Mesenteric fat pad (tissue), 1 donor: ENCODE measurements at places on chromosomes 3 and 15.

GRCh38 chr3:1007866-1008265 lies 85.0 kb upstream of the CNTN6 start:
- DNase-seq, result no peak

GRCh38 chr15:66721020-66721419 lies 19.0 kb downstream of the SMAD6 start:
- no peak for DNase-seq

DNA sequence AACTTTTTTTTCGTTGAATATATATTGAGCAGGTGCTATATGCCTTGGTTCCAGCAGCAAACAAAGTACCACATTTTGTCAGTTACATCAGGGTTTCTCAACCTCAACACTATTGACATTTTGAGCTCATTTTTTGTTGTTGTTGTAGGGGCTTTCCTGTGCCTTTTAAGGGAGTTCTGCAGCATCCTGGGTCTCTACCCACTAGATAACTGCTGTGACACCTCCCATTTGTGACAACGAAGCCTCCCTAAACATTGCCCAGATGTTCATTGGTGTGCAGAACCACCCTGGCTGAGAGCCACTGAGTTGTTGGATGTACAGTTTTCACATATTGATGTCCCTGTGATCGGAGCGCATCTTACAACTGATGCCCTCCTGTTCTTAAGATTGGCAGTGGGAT lies 382.6 kb downstream of the PTPRG start:
- DNase-seq, result no peak

DNA sequence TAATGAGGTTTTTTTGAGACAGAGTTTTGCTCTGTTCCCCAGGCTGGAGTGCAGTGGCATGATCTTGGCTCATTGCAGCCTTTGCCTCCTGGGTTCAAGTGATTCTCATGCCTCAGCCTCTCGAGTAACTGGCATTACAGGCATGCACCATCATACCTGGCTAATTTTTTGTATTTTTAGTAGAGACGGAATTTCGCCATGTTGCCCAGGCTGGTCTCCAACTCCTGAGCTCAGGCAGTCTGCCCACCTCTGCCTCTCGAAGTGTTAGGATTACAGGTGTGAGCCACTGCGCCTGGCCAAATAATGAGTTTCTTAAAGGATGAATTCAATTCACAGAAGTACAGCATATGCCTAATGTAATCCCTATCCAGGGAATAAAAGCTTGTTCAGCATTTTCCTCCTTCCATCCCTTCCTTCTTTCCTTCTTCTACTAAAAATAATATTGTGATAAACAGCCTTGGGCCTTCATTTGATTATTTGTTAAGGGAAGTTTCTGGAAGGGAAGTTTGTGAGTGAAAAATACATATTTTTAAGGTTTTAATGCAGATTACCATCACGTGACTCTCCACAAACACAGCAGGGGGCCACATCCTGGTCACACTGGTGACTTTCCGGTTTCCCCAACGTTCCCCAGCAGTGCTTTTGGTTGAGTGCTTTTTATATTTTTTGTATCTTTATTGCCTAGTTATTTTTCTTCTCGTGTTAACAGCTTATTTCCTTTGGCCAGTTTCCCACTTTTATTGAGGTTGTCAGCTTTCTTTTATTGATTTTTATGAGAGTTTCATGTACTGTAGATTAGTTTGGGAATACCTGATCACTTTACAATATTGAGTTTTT lies 116.8 kb downstream of the USP13 start:
- DNase-seq, result no peak

DNA sequence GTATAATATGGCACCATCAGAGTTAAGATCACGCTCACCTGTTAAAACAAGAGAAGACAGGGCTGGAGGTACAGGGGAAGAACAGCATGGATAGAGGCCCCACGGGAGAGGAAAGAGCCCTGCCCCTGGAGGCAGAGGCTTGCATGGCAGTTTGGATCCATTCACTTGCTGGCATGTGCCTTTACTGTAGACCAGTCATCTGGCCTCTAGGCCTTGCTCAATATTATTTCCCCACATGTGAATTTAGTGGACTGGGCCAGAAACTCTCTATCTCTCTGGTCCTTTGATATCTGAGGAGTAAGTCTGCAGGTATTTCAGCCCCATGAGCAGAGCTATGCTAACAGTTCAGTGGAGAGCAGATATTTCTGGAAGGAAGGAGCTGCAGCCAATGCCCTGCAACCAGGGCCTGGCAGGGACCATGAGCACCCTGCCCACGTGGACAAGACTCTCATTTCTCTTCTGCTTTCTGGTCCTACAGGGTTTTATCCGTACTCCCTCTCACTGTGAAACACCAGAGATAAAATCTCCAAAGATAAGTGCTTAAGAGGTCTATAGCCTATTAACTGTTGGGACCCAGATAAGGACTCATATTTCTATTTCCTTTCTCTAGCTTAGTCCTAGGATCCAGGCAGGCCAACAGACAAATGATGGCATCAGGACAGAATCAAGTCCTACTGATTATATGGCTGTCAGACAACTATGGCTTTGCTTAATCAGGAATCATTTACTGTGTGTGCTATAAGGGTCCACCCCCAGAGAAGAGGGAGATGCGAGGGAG lies 65.0 kb downstream of the CLDN11 start:
- DNase-seq, result no peak

DNA sequence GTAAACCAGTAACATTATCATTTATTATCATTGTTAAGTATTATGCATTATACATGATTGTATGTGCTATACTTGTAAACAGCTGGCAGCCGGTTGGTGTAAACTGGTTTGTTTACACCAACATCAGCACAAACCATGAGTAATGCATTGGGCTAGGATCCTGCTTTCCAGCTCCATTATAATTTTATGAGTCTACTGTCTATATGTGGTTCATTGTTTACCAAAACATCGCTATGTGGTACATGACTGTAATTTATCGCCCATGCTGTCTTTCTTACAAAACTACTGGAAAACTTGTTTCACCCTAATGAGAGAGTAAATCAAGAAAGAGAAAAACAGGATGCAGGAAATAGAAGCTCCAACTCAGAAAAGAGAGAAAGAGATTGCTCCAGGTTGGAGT lies 224.8 kb upstream of the CBLB start:
- no peak for DNase-seq

DNA sequence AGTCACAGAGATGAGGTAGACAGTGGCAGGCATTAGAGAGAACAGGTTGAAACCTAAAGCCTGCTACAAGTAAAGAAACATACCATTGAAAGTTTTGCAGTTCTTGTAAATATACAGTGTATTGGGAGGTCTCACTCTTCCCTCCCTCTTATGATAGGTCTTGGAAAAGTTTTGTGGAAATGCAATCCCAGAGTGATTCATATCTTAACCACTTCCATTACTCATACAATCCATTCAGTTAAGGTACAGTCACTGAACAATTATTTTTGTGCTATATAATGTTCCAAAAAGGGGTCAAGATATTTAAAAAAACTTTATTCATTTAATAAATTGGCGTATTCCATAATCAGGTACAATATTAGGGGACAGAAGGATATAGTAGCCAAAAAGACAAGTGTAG lies 737.7 kb upstream of the ALCAM start:
- no peak for DNase-seq

GRCh38 chr3:130941793-130942192 lies 47.9 kb downstream of the ATP2C1 start:
- DNase-seq, result no peak

- no peak for DNase-seq
These were observed 168.4 kb downstream of the MEGF11 start for GRCh38 chr15:66085128-66085527.

DNA sequence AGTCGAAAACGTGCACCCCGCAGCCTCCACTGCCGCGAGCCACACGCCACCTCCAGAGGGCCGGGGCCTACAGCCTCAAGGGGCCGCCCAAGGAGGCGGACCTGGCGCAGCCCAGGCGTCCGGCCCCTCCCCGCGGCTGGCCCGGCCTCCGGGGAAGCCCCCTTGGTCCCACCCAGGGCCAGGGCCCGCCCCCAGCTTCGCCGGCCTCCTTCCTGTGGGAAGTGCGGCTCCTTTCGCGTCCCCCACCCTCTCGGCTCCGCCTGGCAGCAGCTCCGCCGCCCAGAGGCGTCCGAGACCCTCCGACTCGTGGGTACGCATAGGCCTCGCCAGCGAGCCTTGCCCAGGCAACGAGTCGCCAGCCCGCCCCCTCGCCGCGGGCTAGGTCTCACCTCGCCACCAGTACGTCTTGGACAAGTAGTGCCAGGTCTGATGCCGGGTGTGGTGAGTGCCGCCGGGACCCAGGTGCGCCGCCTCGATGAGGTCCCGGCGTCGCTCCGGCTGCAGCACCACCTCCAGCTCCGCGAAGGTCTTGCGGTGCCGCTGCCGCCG lies 642 bp downstream of the ZBTB11 start:
- DNase-seq, result peak; percentile 98

- DNase-seq, result no peak
These were observed 53.9 kb downstream of the MRPS25 start for GRCh38 chr3:15011174-15011573.

DNA sequence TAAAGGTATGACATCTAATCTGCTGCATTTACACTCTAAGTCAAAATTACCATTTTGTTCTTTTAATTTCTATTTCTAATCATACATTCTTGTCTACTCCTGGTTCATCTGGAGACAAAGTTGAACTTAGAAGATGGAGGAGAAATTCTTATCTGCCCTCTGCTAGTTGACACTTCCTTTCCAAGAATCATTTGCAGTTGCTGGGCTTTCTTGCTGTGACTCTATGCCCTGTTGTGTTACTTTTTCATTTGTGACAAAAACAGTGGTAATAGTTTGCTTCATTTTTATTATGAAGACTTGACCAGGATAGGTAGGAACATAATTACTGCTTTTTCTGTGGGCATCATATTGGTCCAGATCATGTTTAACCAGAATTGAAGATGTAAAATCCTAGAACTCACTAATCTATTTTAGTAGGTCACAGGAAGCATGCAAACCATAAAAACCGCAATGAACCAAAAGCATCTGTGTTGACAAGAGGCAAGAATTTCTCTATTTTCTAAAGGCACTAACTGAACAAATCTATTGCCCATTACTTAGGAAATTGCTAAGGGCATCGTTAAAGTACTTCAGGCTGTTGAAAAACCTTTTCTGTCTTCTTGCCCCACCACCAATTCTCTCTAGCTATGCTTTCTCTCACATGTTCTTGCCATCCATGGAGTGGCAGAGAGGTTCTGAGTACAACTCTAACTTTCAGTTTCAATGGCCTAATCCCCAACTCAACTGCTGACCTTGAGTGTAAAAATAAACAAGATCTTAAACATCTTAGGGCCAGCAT lies 4.2 kb upstream of the CCR2 start:
- DNase-seq, result no peak

GRCh38 chr3:52088445-52089367 lies 32.3 kb upstream of the DUSP7 start:
- no peak for DNase-seq

GRCh38 chr3:47949979-47950378 lies 66.2 kb downstream of the MAP4 start:
- no peak for DNase-seq

DNA sequence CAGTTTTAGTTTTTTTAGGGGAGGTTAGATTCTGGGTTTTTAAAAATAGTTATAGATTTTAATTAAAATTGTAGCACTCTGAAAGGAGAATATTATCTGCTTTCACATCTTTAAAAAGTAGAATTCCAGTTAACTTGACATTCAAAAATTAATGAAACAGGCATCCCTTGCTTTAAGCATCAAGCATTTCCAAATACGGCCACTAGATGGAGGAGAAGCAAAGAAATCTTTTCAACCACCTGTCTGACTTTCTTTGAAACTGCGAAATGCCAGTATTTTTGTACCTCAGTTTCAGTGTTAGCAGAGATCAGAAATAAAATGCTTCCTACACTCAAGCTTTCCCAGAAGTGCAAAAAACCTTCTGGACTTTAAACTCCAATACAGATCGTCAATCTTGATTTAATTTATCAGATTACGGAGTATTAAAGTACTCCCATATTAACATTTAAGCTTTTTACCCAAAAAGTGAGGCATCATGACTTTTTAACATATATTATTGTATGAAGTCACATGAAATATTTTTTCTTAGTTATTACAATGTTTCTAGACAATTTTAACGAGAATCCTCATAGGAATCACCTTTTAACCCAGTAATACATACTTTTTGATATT lies 153.3 kb downstream of the P3H2 start:
- DNase-seq, result no peak

DNA sequence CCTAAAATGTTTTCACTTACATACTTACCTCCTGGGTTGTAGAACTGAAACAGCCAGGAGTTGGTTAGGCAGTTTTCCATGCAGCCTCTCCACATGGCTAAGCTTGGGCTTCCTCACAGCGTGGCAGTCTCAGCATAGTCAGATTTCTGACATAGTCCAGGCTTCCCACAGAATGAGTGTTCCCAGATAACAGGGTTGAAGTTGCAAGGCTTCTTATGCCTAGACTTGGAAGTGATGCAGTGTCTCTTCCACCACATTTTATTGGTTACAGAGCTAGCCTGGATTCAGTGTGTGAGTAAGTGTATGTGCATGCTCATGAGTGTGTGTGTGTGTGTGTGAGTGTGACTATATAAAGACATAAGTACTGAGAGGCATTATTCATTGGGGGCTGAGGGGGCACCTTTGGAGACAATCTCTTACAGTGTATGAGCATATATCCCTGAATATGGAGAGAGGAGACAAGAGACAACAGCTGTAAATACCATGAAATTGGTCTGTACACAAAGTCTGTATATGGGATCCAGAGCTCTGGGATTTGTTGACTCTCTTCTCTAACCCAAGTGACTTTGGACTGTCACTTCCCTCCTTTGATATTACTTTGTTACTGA lies 78.1 kb downstream of the ZNF621 start:
- no peak for DNase-seq

GRCh38 chr15:56929933-56930332 lies 11.5 kb downstream of the TCF12 start:
- no peak for DNase-seq

DNA sequence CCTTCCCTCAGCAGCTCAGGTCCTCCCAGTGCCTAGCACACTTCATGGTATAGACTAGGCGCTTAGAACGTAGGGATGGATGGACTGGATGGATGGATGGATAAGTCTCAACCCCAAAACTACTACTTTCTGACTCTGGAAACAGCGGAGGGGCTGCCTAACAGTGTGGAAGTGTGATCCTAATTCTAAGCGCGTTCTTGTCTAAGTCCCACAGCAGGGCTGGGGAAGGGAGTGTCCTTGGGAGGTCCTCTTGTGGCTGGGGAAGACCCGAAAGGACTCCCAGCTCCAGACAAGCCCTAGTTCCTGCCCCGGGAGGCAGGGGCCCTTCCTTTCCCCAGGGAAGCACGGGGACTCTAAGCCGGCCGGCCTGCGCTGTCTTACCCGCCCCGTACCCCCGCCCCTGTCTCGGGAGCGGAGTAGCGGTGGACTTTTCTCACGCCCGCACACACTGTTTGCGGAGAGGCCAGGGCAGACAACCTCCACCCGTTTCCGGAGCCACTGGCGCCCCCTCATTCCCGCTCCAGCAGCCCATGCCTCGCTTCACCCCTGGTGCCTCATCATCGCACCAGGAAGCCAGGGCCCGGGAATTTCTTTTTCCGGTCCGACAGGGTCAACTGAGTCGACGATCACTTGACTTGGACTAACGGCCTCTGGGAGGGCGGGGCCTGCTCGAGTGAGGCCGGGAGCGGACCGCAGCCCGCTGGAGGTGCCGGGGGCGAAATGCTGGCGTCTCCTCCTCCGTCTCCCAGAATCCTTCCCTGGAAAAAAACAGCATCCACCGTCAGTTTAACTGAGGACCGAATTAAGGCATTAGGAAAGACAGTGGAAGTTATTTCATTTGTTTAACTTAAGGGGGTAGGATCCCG lies 133.3 kb downstream of the TBC1D2B start:
- DNase-seq, result peak; percentile 95
